Activated CD8-positive, alpha-beta T cell treated with anti-CD3 and anti-CD28 coated beads, Interleukin-2, amount 10 ng/mL, durations not matched to agents 7 days and 5 days (primary cell): ENCODE measurements at places on chromosomes 4 and X. TPM values are rescaled to one million over a fixed set of nuclear protein-coding genes. Genes with fewer than 3 reads are reported as not detected.
A peak's percentile ranks its signal among the peaks of the same experiment; 100 is the strongest.

GRCh38 chrX:148354916-148355315, 145.5 kb upstream of the AFF2 start:
- H3K27me3 ChIP-seq = no peaks in the 10 kb centered on the region
- no peak overlapping the region for H3K27ac ChIP-seq
- H3K36me3 ChIP-seq = no peaks in the 10 kb centered on the region
- no peaks in the 10 kb centered on the region for H3K4me1 ChIP-seq
- no peak for DNase-seq

DNA sequence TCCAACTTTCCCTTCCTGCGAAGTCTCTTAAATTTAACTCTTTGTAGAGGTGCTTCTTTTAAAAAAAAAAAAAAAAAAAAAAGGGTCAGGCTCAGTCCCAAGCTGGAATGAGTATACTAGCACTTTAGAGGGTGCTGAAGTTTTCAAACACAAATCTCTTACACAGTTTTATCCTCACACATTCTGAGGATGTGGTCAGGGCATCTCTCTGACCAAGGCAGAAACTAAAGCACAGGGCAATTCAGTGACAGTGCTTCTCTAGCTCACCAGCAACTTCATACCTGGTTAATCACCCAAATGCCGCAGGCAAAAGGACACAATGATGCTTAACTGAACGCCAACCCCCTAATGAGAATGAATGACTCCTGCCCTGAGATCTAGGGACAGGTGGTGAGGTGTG, 9.8 kb upstream of the PGM2 start:
- H3K36me3 ChIP-seq = peaks cover 17% of the 10 kb centered on the region
- peaks cover 32% of the 10 kb centered on the region for H3K4me1 ChIP-seq
- DNase-seq = peak; percentile 47
- H3K27me3 ChIP-seq = no peaks in the 10 kb centered on the region
- no peak overlapping the region for H3K4me3 ChIP-seq

DNA sequence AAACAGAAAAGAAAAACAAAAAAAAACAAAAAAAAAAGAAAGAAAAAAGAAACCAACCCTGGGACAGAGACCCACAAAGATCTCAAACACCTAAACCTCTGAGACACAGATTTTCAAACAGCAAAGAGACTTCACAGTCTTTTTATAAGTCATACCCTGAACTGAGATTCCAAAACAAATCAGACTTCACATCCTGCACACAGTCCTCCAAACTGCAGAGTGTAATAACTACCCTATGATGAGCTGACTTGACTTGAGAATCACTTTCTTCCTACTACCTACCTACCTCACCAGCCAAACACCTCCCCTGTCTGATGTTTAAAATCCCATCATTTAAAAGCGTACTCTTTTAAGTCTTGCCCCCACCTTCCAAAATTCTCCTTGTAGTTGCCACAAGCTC, 25.2 kb upstream of the GLOD5 start:
- peak overlapping the region; percentile 97 for H3K27ac ChIP-seq
- peak overlapping the region; percentile 96 for H3K4me3 ChIP-seq
- peaks cover 3% of the 10 kb centered on the region for H3K36me3 ChIP-seq
- H3K27me3 ChIP-seq = no peaks in the 10 kb centered on the region
- peaks cover 21% of the 10 kb centered on the region for H3K4me1 ChIP-seq
- no peak for DNase-seq

Gene FOXP3
- 14.6 TPM for total RNA-seq

Gene CD38
- 93.4 TPM for total RNA-seq
